ELF-1 (cell line): ENCODE measurements at places on chromosomes 1 and 21.

DNA sequence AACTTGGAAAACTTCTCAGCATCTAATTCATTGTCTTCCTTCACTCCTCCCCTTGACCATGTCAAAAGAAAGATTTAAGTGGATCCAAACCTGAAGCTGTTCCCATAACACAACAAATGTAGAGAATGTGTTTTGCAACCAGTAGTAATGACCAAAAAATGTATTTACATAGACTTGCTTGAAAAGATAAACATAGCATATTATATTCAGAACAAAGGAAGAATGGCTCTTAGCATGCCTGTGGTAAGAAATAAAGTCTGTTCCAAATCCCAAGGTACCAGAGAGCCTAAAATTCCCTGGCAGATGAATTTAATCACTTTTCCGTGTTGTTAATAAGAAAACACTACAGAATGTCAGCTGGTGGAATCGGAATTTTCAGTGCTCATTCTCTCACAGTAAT, 36.8 kb downstream of the FMO3 start:
- no peak for DNase-seq

DNA sequence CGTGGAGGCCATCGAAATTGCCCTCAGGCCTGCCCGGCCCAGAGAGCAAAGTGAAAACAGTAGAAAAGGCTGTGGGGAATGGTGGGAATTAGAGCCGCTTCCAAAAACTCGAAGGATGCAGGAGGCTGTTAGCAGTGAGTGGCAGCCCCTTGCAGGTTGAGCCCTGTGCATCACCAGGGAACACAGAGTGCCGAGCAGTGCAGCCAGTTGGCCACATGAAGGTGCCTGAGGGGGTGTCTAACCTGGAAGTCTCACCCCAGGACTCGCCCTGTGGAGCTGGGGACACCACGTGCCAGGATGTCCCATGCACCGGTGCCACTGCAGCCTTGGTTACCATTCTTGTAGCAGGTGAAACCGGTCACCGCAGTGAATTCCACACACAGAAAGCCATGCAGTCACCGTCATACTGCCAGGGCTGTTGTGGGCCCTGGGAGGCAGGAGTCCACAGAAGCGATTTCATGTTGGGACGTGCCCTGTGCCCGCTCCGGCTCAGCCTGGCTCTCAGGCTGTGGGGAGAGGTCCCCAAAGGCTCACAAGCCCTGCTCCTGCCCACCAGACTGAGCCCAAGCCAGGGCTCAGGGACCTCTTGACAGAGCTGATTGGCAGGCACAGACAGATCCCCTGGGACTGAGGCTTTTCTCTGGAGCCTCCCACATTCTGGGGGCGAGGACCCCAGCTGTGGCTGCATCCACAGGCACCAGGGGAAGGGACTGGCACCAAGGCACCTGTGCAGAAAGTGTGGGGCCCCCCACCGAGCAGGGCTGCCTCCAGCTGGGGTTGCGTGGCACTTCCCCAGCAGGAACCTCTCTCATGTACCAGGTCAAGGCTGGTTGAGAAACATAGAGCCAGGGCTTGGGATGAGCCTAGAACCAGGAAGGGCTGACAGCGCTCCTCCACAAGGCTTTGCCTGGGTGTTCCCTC, 16.7 kb upstream of the ACTRT2 start:
- no peak for DNase-seq

DNA sequence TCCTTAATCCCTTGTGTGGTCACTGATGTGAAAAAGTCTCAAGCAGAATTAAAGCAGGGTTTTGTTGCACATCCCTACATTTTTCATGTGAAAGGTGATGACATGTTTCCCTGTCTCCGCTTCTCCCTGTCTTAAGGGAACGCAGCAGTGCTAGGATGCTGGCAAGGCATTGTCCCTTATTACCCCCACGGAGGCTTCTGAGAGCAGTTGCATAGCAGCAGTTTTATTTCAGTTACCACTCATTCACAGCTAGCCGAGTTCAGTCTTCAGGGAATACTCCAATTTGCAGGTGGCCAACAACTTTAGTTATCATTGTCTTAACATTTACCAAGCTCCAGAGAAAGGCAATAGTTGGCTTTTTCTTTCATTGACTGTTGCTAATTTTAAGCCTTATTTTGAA, 89.1 kb downstream of the CLEC20A start:
- no peak for DNase-seq

DNA sequence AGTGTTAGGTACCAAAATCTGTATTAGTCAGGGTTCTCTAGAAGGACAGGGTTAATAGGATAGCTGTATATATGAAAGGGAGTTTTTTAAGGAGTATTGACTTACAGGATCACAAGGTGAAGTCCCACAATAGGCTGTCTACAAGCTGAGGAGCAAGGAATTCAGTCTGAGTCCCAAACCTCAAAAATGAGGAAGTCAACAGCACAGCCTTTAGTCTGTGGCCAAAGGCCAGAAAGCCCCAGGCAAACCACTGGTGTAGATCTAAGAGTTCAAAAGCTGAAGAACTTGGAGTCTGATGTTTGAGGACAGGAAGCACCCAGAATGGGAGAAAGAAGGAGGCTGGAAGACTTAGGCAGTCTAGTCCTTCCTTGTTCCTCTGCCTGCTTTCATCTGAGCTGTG, 487.5 kb upstream of the CHRM3 start:
- no peak for DNase-seq

GRCh38 chr21:39085843-39086405, 97.3 kb downstream of the PSMG1 start:
- DNase-seq: no peak

DNA sequence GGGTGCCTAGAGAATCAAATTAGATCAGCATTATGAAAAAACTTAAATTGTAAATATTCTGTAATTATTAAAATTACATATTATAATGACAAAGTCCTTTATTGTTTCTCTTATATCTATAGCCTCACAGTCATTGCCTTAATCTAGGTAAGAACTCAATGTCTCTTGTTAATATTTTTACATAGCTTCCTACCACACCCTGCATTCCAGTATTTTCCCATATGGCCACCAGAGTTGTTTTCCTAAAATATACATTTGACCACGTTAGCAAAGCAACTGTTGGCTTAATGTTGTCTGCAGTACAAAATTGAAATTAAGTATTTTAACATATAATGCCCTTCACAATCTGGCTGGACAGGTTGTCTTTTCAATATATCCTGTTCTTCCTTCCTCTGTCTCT, 230.3 kb downstream of the DNAH14 start:
- no peak for DNase-seq

GRCh38 chr1:106843518-106843917, 213.0 kb upstream of the PRMT6 start:
- no peak for DNase-seq

- peak; percentile 77 for DNase-seq
Measured at GRCh38 chr1:196723325-196724185, 51.1 kb upstream of the CFHR3 start.

DNA sequence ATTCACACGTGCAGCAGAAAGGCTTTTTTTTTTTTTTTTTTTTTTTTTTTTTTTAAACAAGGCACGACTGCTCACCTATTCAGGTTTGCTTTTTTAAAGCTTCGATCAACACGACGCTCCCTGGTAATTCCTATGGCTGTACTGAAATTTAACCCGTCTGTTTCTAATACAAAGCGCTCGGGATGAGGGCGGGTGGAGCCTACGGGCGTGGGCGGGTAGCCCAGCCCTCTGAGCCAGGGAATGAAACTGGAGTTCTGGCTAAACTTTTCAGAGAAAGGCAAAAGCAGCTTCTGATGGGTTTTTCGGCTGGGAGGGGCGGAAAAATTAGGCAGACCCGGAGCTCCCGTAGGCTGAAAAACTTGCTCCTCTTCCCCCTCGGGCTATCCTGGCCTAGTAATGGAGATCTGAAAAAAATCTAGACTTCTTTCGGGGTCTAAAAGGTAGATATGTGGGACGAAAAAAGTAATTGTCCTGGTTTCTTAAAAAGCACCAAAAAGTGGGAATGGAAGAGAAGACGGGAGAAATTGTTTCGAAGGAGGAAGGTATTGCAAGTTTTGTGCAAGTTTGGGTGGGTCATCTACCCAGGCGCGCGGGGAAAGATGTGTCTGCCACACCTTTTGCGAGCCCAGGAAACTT, 7.4 kb downstream of the NR5A2 start:
- peak; percentile 64 for DNase-seq

DNA sequence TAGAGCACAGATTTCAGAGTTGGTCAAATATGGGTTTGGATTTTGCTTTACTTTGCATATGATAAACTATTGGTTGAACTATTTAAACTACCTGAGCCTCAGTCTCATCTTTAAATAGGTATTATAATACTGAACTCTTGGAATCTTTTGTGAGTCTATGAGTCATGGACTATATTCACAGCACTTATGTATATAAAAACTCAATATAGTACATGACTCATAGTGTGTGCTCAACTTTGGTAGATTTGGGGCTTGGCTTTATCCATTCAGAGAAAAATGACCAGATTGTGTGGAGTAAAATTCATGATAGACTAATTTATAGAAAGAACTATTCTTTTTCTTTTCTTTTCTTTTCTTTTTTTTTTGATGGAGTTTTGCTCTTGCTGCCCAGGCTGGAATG, 28.7 kb downstream of the FCRL3 start:
- DNase-seq: no peak

DNA sequence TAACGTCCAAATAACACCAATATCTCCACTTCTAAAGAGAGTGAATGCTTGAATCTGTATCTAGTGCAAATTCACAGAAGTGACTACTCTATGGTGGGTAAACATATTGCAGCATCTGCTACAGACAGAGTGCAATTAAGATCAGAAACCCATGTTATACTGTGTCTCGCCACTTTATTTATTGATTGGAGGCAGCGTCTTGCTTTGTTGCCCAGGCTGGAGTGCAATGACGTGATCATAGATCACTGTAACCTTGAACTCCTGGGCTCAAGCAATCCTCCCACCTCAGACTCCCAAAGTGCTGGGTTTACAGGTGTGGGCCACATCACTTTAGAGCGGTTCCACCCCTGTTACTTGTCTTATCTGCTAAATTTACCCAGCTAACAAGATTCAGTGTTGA, 57.0 kb downstream of the HLCS start:
- no peak for DNase-seq

DNA sequence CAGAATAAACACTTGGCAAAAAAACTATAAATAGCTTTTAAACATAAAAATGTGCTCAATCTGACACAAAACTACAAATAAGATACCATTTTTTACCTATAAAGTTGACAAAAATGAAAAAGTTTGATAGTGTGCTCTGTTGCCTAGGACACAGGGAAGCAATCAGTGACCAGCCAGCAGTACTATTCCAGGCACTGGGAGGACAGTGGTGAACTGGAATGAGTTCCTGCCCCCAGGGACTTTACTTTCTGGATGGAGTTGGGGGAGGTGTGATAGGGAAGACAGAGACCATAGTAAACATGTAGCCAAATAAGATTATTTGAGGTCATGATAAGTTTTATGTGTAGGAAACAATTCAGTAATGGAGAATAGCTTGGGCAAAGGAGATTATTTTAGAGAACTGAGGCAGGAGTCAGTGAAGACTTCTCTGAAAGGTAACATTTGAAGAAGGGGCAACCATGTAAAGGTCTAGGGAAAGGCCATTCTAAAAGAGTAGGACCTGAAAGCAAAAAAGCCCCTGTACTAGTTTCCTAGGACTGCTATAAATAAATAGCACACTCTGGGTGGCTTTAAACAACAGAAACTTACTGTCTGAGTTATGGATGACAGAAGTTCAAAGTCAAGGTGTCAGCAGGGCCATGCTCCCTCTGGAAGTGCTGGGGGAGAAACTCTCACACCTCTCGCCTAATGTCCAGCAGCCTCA, 42.0 kb downstream of the EEIG2 start:
- DNase-seq: peak; percentile 44

GRCh38 chr1:101238031-101238628, 1.3 kb downstream of the S1PR1 start:
- no peak for DNase-seq

GRCh38 chr1:20949871-20950590, 162.9 kb upstream of the HP1BP3 start:
- no peak for DNase-seq

- DNase-seq: no peak
Measured at GRCh38 chr1:175331891-175332290, 139.3 kb upstream of the KIAA0040 start.

DNA sequence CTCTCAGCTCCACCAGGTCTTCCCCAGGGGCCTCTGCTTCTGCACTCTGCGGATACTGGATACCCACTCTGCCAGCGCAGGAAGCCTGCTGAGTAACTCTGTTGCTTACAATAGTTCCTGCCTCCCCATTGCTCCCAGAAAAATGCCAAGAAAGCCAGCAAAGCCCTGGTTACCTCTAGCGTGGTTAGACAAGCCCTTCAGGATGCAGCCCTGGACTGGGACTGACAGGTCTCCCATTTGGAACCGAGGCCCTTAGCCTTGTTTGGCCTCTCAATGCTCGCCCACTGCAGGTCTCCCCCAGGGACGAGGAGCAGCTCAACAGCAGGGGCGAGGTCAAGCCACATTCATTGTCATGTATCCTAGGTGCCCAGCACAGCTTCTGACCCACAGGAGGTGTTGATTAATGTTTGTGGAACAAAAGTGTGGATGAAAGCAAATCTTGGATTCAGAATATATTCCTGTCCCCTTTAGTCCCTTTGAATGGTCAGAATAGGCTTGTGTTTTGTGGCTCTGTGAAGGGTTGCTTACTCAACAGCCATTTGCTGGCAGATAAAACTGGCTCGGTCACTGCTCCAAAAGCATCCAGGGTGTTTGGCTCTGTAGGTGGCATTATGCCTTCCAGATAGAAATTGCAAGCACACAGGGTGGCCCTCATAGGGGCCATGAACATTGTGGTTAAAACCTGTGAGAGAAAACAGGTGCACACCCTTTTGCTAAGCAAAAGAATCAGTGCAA, 58.9 kb downstream of the C1orf198 start:
- DNase-seq: no peak

- no peak for DNase-seq
Measured at GRCh38 chr1:73886716-73887115, 311.3 kb downstream of the LRRIQ3 start.

- DNase-seq: no peak
Measured at GRCh38 chr1:234186037-234186688, 187.1 kb upstream of the COA6 start.

GRCh38 chr1:241266121-241266520, 90.9 kb downstream of the RGS7 start:
- no peak for DNase-seq

GRCh38 chr21:34793471-34793870, 124.7 kb downstream of the CLIC6 start:
- no peak for DNase-seq

GRCh38 chr1:36822648-36823047, 211.7 kb downstream of the GRIK3 start:
- no peak for DNase-seq

DNA sequence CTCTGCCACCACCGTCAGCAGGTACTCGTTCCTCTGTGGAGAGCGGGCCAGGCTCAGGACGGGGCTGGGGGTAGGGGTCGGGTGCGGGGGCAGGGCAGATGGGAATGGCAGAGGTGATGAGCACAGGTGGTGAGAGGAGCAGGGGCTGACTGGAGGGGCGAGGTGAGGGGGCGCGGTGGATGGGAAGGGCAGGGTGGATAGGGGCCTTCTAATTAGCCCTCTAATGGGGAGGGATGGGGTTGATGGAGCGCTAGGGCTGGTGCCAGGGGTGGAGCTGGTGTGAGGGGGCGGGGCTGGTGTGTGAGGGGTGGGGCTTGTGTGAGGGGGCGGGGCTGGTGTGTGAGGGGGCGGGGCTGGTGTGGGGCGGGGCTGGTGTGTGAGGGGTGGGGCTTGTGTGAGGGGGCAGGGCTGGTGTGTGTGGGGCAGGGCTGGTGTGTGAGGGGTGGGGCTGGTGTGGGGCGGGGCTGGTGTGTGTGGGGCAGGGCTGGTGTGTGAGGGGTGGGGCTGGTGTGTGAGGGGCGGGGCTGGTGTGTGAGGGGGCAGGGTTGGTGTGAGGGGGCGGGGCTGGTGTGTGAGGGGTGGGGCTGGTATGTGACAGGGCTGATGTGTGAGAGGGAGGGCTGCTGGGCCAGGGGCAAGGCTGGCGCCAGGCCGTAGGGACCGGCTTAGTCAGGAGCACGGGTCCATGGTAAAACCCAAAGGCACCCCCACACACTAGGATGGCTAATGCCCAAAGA, 5.9 kb downstream of the KRTAP10-1 start:
- DNase-seq: no peak
